GM06990 (cell line): ENCODE measurements at places on chromosomes 7 and 10.

GRCh38 chr10:896982-897381, 34.5 kb downstream of the LARP4B start:
- no peak for DNase-seq

DNA sequence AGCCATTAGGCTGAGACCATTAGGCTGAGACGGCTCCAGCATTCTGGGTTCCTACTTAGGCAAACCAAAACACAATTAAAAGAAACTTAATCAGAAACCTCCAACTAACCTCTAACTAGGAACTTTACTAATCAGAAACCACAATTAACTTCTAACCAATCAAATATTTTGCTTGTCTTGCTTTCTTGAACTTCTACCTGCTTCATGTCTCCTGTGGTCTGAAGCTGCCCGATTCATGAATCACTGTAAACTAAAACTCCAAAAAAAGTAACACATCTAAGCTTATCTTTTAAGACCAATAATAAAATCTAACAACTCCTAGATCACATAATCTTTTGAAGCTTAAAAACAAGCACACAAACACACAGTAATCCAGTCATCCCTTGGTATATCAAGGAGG, 76.1 kb downstream of the PDSS1 start:
- DNase-seq: no peak

- DNase-seq: no peak
These were observed 17.1 kb downstream of the FAM241B start for GRCh38 chr10:69647126-69647525.

DNA sequence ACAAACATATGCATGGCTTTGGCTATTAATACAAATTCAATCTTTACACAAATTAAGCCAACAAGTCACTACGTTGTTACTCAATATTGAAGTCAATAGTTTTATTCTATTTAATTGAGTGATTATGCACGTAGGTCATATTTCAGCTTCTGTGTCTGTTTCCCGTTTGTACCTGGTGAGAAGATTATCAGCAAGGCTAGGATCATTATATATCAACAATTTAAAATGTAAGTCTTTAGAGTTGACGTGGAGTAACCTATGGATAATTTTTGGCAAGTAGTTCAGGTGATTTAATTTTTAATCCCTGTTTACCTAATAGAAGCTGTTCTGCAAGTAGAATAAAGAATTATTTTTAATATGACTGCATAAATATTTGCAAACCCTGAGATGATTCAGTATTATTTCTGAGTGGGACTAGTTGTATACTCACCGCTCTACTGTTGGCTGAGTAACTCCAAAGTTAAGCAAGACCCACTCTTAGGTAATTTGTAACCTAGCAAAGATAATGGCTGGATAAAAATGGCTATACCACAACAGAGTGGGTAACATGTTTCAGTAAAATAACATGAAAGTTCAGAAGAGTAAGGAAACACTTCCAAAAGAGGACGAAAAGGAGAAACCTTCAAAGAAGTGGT, 161.0 kb downstream of the HGF start:
- no peak for DNase-seq

DNA sequence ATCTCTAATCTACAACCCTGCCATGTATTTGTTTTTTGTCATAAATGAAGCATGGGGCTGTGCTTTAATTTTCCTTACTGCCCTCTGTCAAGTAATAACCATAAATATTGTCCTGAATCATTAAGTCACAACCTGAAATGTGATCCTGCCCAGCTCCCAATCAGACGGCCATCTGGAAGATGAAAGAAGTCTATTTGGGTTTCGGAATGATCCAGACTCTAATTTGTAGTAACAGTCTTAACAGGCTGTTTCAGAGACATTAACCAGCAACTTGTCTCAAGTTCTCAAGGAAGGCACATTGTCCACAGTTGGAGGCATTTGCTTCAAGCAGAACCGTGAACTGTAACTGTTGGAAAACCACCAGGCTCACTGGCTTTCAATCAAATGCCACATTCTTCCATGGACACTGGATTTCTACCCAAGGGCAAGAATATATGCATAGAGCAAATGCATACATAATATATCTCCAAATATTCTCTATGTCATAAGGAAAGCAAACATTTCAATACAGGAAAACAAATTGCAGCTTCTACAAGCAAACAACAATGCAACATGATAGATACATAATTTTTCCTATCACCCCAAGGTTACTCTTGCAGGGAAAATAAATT, 405.2 kb upstream of the NPVF start:
- DNase-seq: no peak

DNA sequence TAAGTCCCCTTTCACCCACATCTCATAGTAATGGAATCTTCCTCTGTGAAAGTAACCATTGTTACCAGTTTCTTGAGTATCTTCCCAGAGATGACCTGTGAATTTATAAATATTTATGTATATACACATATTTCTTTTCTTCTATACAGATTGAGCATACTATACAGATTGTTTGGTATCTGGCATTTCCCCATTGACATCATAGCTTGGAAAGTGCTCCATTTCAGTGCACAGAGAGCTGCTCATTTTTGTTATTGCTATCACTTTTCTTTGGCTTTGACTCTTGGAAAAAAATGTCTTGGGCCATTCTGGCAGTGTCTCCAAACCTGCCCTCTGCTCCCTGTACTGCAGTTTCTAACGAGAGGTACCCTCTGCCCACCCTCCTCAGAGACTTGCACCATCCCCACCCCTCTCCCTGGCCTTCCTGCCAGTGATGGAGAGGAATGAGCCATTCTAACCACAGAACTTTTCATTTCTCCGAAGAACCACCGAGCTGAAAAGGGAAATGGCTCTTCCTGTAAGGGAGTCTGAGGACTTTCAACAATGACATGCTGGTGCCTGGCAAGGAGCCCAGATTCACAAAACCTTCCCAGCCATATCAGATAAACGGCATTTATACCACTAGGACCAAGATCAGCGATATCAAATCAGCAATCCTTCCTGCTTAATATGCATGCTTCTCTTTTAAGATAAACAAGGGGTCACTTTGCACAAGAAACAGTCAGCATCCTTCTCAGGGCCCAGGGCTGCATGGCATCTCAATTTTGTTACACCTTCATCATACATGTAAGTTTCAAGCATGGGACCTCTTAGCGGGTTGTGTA, 19.7 kb upstream of the CCSER2 start:
- DNase-seq: peak; percentile 41

- no peak for DNase-seq
These were observed 68.7 kb upstream of the CAMK2B start for GRCh38 chr7:44394112-44394447.

DNA sequence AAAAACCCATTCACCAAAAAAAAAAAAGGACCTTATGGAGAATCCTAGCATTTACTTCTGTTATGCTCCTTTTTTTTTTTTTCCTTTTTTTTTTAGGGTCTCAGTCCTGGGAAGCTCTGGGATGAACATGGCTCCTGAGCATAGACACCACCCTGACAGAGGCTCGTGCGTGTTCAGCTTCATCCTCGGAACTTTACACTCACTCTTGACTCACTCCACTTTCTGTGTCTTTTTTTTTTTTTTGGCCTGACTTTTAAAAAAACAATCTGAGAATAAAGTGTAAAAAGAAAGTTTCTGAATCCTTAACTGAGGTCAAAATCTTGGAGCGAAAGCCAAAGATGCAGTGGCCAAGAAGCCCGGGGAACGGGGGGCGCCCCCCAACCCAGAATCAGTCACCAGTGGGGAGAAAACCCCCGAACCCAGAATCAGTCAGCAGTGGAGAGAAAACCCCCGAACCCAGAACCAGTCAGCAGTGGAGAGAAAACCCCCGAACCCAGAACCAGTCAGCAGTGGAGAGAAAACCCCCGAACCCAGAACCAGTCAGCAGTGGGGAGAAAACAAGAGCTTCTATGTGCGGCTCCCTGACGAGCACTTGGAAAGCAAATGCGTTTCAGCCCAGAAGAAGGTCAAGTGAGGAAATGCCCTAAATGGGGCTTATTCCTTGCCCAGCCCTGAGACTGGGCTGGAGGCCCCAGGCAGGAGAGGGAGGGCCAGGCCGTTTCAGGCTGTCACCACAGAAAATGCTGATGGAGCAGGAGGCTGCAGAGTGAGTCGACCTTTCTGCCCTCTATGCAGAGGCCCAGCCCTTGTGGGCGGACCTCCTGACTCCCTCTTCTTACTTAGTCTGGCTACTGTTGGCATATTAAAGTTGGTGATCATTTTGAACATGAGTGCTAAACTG, 19.0 kb upstream of the PFKP start:
- DNase-seq: peak; percentile 29

DNA sequence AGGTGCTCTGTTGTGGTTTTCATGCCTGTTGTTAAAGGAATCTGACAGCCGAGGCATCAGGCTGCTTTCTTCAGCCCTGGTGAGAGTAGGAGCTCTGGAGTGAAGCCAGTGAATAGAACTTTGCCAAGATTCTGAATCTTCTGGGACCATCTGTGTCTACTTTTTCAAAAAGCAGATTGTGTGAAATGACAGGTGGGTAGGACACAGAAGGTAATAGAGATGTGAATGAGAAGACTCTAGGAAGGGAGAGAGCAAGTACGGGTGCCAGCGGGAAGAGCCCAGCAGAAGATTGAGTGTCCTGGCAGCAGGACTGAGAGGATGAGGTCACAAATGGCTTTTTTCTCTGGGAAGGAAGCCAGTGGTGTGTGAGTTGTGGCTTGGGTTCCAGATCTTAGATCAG, 429.2 kb downstream of the SDK1 start:
- DNase-seq: no peak

DNA sequence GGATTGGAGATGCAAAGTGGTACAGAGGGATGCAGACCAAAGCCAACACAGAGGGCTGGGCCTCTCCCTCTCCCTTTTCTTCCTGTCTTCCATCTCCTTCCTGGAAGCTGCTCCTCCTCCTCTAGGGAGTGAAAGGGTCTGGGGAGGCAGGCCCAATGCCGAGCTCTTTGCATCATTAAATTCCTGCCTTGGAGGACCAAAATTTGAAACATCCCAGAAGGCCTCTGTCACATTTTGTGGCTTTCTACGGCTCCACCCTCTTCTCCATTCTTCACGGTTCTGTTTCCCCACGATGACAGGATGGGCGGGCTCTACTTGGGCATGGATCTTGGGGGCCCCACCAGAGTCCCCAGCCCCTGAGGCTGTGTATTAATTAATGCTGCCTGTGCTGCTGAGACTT, 76.4 kb downstream of the NEURL1 start:
- no peak for DNase-seq
